ENCODE measurements at places on chromosomes 11 and 22.

- DNase-seq = no peak
These were observed 137.7 kb downstream of the FEZ1 start for GRCh38 chr11:125358254-125358840.

- no peak for DNase-seq
These were observed 7.4 kb upstream of the CLMP start for GRCh38 chr11:123202155-123203151.

GRCh38 chr11:108858622-108859021 lies 193.8 kb downstream of the DDX10 start:
- DNase-seq = no peak

- DNase-seq = no peak
These were observed 40.8 kb upstream of the FTH1 start for GRCh38 chr11:62008193-62008592.

DNA sequence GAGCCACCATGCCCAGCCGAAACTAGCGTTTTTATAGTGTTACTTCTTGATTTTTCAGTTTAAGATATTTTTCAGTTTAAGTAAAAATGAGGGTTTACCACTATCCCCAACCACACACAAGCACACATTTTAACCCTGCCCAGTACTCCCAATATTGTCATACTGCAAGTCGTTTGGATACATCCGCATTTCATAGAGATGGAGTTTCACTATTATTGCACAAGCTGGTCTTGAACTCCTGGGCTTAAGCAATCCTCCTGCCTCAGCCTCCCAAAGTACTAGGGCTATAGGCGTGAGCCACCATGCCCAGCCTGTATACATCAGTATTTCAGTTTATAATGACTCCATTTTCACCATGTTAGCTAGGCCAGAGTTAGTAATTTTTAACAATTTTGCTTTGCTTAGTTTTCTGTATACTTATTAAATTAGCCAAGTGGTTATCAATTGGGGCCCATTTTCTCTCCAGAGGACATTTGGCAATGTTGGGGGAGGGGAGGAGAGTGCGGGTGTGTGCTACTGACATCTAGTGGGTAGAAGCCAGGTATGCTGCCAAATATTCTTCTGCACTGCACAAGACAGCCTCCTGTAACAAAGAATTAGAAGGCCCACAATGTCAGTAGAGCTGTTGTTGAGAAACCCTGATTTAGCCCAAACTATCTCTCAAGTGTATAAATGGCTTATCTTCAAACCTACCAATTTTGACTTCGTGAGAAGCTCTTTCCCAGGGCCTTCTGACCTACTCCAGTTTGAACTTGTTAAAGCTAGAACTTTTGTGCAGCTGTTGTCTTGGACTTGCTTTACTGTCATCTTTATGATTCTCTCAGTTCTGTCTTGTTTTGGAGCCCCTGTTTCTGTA lies 7.3 kb downstream of the USP47 start:
- no peak for DNase-seq

DNA sequence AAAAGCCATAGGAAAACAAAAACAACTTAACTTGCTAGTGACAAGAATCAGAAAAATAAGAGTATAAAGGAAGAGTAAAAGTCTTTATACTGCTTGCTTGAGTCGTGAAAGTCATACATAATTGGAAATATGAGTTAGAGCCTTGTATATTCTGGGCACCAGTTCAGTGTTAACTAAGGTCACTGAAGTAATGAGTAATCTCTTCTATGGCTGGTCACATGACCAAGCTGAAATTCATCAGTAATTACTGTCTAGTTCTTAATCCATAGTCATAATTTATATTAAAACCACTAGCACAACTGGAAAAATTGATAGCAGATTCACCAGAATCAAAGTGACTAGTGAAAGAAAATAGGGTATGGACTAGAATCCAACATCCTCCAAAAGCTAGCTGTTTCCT lies 84.4 kb upstream of the SLC5A12 start:
- DNase-seq = no peak

DNA sequence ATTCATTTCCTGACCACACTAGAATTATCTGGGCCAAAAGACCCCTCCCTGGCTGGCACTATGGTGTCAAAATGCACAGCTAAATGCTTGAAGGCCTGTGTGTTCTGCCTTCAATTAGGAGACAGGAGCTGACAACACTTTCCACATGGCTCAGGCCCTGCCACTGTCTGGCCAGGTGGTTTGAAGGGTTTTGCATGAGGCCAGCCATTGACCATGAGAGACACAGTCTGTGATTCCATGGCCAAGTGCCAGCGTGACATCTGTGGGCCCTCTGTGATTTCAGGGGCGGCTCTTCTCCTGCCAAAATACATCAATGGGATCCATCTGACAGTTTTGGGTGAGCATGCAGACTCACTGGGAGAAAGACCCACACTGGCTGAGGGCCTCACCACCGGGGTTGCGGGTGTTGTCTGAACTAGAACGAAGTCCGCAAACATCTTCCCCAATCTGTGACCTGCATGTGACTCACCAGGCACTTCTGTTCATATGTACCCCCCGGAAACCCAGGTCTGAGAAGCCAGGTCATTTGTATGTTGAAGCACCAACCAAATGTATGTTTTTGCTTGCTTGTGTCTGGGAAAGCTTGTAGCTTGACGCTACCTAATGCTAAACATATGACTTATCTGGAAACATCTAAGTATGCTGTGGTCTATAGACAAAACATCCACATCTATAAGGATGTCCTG lies 20.7 kb upstream of the NAV2 start:
- peak; percentile 61 for DNase-seq

GRCh38 chr11:5684036-5684645 lies 733 bp downstream of the TRIM5 start:
- no peak for DNase-seq

DNA sequence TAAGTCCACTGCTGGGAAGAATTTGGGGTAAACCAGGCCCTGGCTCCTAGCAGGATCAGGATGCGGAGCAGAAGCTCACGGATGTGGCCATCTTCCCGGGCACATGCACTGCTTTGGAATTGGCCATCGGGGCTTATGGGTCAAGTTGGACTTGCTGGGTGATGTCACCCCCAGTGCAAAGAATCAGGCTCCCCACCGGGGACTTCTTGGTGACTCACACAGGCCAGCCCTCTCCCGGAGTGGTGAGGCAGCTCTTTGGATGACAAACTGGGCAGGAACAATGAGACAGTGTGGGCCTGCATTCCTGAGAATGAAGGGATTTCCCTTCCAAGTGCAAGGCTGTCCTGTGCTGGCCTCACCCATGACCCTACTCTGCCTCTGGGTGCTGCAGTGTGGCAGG lies 128.8 kb upstream of the ANO1 start:
- no peak for DNase-seq

GRCh38 chr11:44399968-44400367 lies 90.0 kb upstream of the ALX4 start:
- DNase-seq = no peak

- no peak for DNase-seq
These were observed 6.8 kb downstream of the TOLLIP start for GRCh38 chr11:1302461-1303125.

GRCh38 chr11:9138612-9139579 lies 47.5 kb upstream of the SCUBE2 start:
- DNase-seq = peak; percentile 5

GRCh38 chr22:39703928-39704639 lies 133.5 kb downstream of the CACNA1I start:
- DNase-seq = no peak

DNA sequence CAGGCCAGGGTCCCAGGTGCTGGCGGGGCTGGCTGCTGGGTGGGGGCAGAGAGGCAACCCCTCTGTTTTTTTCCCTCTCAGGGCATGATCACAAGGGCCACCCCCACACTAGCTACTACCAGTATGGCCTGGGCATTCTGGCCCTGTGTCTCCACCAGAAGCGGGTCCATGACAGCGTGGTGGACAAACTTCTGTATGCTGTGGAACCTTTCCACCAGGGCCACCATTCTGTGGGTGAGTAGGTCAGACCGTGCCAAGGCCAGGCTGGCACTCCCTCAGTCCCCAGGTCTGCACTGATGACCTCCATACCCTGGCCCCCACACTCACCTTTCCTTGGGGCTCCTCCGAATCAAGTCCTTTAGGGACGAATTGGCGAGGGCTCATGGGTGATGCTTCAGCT lies 7.3 kb downstream of the TCN2 start:
- DNase-seq = no peak

GRCh38 chr11:124584681-124585372 lies 15.0 kb downstream of the OR8A1 start:
- no peak for DNase-seq

- DNase-seq = no peak
These were observed 57.4 kb downstream of the TYR start for GRCh38 chr11:89235083-89235482.

DNA sequence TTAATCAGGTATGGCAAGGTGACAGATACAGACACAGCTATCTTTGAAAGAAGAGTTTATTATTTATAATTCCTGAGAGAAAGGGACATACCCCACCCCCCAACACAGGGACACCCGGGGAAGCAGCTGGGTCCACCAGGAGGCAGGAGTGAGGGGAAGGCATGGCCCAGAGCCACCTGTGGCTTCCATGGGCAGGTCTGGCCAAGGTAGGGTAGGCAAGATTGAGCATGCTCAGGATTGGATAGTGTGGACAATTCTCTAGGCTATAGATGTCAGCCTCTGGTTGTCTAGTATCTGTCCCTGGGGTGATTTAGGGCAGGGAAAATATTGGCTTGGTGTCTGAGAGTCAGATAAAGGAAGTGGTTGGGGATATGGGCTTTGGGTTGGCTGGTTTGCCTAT lies 27.5 kb upstream of the SMIM35 start:
- DNase-seq = no peak

DNA sequence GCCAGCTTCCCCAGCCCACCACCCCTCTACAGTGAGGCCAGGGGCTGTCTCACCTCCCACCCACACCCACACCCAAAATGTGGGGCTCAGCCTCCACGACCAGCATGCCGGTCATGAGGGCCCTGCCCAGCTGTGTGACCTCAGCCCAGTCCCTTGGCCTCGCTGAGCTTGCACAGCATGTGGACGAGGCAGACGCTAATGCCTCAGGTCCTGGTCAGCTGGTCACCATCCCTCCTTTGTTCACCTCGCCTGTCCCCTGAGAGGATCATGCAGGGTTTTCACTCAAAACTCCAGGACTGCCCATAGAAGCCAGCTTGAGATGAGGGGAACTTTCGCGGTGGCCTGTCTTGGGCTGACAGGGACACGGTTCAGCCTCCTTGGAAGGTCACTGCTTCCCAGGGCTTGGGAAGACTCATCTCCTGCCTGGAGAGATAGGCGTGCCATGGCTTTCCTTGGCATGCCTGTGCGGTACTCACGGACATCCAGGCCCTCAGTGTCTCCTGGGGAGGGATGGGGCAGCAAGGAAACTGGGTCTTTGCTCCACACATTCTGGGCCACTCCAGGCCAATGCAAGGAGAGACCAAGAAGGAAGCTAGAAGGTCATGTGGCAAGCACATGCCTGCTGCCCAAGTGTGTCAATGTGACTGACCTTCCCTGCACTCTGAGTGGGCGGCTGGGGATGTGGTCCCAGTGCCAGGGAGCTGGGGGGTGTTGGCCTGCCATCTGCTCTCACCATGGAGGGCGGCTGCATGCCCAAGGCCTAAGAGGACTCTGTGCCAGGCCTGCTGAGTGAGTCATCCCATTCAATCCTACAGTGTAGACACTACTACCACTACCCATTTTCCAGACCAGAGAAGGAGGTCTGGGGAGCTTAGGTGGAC lies 3.2 kb upstream of the RTN4R start:
- DNase-seq = peak; percentile 71

DNA sequence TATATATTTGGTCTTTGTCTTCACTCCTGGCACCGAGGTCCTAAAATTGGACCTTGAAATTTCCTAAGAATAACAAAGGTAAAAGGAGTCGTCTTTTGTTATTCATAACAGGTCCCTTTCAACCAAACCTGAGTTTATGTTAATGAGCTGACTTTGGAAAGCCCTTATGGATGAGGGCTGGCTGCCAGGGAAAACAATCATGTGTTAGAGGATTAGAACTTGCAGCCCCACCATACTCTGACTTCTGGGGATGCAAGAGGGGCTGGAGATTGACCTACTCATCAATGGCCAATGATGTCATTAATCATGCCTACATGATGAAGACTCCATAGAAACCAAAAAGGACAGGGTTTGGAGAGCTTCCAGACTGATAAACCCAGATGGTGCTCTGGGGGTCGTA lies 118.9 kb downstream of the MRTFA start:
- DNase-seq = no peak

DNA sequence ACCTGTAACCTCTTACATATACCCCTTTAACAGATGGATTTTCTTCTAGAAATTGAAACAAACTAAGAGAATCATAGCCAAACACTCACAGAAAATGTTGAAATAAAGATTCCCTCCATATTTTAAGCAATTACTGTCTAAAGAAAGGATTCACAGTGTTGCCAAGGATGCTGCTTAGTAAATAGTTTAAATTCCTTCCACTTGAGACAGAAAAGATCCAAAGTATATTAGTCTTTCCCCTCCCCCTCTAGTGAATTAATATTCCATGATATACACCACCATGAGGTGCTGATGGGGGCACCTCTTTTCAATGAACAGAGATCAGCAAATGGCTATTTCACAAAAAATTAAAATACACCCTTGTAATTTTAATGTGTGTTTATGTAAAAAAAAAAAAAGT lies 186.8 kb downstream of the SOX6 start:
- no peak for DNase-seq
